ENCODE measurements at places on chromosomes 2 and 18. TPM values are rescaled to one million over a fixed set of nuclear protein-coding genes. Genes with fewer than 3 reads are reported as not detected.

GRCh38 chr2:3263487-3263886 lies 114.1 kb downstream of the EIPR1 start:
- DNase-seq, result no peak

DNA sequence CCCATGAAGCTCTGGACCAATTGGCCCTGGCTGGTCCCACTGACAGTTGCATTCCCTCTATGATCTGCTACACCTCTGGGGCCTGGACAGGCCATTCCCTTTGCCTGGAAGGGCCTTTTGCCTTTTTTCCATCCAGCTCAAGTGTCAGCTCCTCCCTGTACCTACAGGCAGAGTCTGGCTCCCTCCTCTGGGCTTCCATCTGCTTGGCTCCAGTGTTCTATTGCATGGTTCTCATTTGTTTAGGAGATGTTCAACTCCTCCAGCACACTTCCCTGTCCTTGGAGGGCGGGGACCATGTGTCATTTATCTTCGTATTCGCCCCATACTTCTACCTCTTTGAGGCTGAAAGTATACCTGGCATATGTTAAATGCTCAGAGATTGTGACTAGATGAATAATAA lies 61.1 kb downstream of the PRKCE start:
- DNase-seq, result no peak

- DNase-seq, result no peak
These were observed 329.6 kb upstream of the ACVR2A start for GRCh38 chr2:147515213-147515612.

DNA sequence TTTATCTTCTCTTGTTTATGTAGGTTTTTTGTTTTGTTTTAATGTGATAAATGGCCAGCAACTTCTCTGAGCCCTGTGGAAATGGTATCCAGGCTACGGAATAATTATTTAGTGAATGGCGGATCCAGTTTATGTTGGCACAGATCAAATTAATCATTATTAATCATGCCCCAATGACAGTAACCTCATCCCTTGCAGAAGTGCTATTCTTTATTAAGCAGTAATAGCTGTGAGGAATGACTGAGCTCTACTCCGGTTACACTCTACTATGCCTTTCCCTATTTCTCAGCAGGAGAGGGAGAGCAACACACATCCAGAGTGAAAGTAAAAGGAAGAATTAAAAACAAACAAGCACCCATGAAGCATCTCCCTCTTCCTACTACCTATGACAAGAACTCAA lies 84.8 kb downstream of the SETBP1 start:
- no peak for DNase-seq

DNA sequence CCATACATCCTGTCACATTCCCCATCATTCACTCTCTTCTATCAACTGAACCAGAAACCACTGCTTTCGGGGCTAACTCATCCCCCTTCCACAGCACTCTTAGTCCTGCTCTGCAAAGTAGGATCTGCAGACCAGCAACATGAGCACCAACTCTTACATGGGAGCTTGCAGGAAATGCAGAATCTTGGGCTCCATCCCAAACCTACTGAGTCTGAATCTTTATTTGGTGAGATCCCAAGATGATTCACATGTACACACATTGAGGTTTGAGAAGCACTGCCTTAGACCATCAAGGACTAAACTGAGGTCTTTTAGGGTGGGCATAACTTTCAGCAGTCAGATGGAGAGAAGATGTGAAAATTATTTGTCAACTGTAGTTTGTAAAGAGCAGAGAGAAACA lies 235.6 kb upstream of the EPHA4 start:
- no peak for DNase-seq

The DNAH7 gene
- polyA plus RNA-seq, result 0.49 TPM

- no peak for DNase-seq
These were observed 58.9 kb downstream of the BMP10 start for GRCh38 chr2:68812251-68812650.

GRCh38 chr2:100224988-100225710 lies 82.8 kb upstream of the AFF3 start:
- no peak for DNase-seq

DNA sequence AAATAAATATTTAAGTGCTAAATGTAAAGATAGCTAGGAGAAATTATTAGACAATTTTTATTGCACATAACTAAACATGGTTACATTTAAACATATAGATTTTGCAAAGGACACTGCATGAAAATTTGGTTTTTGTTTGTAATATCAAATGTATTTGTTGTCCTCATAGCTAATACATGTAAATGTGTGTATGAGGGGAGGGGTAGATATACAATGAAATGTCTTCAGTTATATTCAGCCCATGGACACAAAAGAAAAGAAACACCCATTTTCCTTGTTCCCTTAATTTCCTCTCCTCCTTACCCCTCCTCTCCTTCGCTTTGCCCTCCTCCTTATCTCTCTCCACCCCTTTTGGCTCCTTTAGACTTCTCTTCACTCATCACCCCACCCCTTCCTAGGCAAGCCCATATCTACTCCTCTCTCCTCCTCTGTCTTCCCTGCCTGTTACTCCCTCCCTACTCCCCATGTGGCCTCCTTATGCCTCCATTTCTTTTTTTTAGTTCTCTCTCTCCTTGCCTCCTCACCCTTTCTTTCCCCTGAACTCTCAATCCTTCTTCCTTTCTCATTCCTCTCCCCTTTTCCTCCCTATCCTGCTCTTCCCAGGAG lies 1.4 kb downstream of the COL3A1 start:
- peak; percentile 88 for DNase-seq

DNA sequence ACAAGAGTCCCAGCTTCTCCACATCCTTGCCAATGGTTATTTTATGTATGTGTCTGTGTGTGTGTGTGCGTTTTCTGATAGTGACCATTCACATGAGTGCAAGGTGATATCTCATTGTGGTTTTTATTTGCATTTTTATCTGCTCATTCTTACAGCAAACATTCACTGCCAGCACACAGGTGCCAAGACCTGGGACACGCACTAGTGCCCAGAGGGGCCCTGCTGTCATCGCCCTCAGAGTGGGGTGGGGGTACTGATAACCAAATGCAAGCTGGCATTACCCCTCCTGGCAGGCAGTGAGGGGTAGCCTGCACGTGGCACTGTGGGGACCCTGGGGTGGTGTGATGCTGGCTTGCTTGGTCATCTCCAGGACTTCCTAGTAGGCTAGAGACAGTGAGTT lies 285.4 kb downstream of the LPIN1 start:
- no peak for DNase-seq

- DNase-seq, result no peak
These were observed 84.9 kb downstream of the METTL4 start for GRCh38 chr18:2486426-2486825.

DNA sequence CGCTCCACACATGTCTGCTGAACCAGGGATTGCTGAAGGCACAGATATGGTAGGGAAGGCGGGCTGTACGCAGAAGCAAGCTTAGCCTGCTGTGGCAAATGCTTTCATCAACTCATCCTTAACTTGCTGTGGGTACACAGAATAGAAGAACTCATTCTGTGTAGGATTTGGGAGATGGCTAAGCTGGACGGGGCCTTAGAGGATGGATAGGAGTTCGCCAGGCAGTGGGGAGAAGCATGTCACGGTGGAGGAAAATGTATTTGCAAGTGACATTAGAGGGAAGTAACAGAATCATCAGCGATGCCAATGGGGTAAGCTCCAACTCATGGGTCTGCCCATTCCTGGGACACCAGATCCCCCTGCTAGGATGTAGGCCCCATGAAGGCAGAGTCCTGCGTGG lies 96.7 kb upstream of the SMIM21 start:
- no peak for DNase-seq

GRCh38 chr18:48009116-48009745 lies 78.8 kb upstream of the SMAD2 start:
- DNase-seq, result no peak

The CENPA gene
- polyA plus RNA-seq, result 21.2 TPM

The ASB3 gene
- 19.0 TPM for polyA plus RNA-seq

The DNAJC5G gene
- polyA plus RNA-seq, result not detected

- peak; percentile 72 for DNase-seq
These were observed 18.8 kb upstream of the SOS1 start for GRCh38 chr2:39139511-39140237.

DNA sequence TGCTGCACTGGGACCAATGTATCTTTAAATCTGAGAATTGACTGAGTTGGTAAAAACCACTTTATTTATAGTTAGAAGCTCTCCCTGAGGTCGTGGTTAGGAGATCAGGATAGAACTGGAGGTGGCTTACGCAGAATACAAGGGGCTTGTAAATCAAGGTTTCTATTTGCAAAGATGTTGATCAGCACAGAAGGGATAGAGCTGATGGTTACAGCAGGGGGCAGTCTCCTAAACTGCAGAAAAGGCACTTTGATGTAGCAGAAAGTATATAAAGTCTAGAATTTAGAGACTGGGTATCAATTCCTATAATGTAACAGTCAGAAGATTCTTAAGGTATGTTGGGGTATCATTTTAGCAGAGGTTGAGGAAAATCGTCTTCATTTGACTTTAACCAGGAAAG lies 25.2 kb upstream of the ACVR1 start:
- no peak for DNase-seq

DNA sequence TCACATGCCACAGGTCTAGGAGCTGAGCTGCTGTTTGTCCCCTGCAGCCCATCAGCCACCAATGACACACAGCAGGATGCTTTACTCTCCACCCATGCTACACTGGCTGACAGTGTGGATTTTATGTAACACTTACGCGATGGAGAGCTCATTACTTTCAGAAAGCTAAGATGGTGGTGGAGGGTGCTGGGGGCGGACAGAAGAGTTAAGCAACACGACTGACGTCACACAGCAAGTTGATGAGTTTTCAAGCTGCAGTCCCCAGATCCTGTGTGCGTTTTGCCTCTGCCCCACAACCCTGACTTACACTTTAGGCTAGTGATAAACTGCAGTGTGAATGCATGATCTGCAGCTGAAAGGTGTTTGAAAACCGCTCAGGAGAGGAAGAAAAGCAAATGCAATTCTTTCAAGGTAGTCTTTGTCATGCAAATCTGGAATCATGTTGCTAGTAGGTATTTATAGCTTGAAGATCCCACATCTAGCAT lies 42.4 kb downstream of the MRPS5 start:
- peak; percentile 33 for DNase-seq

The GTF3C2 gene
- polyA plus RNA-seq, result 41.8 TPM

- peak; percentile 58 for DNase-seq
These were observed 2.2 kb downstream of the CNOT9 start for GRCh38 chr2:218570850-218571249.

The BOLL gene
- not detected for polyA plus RNA-seq

- peak; percentile 47 for DNase-seq
These were observed 1389.4 kb downstream of the SUCLG1 start for GRCh38 chr2:83069724-83070123.

The HRH4 gene
- polyA plus RNA-seq, result not detected

DNA sequence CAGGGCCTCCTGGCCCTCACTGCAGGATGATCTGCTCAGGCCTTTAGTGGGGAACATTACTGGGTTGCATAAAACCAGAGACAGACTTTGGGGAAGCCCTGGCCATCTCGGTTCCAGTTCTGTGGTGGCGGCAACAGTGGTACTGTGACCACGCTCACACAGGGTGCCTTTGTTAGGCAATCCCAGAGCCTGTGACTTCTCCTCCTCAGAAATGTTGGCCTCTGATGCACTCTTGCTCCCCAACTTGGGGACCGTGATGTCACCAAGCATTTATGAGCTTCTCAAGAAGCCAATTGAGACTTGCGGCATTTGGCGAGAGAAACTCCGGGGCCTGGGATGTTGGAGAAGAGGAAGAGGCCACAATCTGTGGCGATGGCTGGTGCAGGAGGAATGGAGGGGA lies 80.9 kb upstream of the PKDCC start:
- no peak for DNase-seq

The DAW1 gene
- polyA plus RNA-seq, result 0.12 TPM

- DNase-seq, result peak; percentile 84
These were observed 10.4 kb upstream of the TMX3 start for GRCh38 chr18:68725346-68725745.

- no peak for DNase-seq
These were observed 147.4 kb downstream of the TFCP2L1 start for GRCh38 chr2:121137571-121137970.

GRCh38 chr18:9743200-9744016 lies 35.3 kb downstream of the RAB31 start:
- peak; percentile 93 for DNase-seq

The MARCHF4 gene
- 7.3 TPM for polyA plus RNA-seq

DNA sequence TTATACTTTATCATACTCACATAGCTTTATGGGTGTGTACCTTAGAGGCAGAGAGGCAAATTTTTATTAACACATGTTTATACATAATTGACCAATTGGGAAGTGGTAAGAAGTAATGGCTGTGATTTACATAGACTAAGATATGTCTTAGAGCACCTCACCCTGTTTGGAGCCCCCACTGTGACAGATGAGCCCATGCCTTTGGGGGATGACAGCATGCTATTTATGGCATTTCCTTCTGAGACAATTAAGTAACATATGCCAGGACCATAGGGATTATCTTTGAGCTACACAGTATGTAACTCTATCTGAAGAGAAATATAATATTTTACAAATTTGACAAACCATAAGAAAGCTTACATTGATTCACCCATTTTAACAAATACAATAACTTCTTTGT lies 1655.3 kb upstream of the ACVR2A start:
- no peak for DNase-seq

DNA sequence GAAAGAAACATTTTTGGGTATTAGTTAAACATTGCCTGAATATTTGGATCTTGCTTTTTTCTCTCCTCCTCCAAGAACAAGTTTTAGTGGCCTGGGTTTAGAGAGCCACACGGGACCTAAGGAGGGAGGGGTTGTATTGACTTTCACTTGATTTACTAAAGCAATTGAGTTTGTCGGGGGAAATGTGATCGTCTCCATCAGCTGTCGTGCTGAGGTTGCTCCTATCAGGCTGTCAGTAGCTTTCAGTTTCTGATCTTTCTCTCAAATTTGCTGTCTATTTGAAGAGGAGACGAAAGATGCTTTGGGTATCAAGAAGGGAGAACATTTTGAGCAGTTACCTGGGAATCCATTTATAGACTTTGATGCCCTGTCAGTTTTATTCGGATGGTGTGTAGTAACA lies 106.0 kb downstream of the SETBP1 start:
- DNase-seq, result no peak

GRCh38 chr2:178707476-178707875 lies 99.7 kb downstream of the TTN start:
- no peak for DNase-seq

The C2orf66 gene
- polyA plus RNA-seq, result not detected

GRCh38 chr2:102141011-102141943 lies 1.3 kb upstream of the IL1R1 start:
- peak; percentile 97 for DNase-seq

DNA sequence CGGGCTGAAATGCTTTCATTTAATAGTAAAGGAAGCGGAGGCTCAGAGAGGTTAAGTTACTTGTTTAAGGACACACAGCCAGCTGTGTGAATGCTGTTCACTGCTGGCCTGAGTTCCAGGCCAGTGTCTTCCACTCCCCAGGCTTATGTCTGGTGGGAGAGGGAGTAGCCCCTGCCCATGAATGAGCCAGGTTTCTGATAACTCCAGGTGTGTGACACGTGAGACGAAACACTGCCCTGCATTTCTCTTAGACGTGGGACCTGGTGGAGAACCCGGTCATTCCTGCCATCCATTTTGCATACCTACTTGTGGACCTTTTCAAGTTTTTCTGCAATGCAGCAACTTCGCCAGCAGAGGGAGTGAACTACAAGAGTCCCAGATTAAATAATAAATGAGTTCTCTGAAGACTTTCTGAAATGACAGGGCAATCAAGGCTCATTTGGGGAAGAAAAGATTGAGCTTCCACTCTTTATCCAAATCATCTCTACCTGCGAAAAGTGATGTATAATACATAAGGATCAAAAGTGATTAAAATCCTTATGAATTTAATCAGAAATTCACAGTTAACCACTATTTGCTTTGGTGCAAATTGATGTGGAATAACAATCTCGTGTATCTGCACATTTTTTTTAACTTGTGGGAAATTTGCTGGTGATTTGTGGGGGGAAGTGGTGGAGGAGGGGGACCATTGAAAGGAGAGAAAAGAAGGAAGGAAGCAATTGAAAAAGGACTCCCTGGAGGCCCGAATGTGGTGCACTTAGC lies 79.4 kb upstream of the ASB18 start:
- peak; percentile 69 for DNase-seq

All from fibroblast of lung (primary cell).